Psoas muscle (tissue), 8 donors: ENCODE measurements at places on chromosomes 6 and 20.

GRCh38 chr6:41654698-41655151 lies 16.5 kb downstream of the MDFI start:
- DNase-seq = no peak
- H3K36me3 ChIP-seq = no peaks in the 10 kb centered on the region
- no peak overlapping the region for H3K27ac ChIP-seq
- H3K27me3 ChIP-seq = peaks cover 5% of the 10 kb centered on the region
- no peaks in the 10 kb centered on the region for H3K4me1 ChIP-seq
- H3K4me3 ChIP-seq = no peak overlapping the region

GRCh38 chr6:84625506-84625905 lies 138.9 kb downstream of the TBX18 start:
- no peak overlapping the region for H3K4me3 ChIP-seq
- no peak overlapping the region for H3K27ac ChIP-seq
- H3K27me3 ChIP-seq = no peaks in the 10 kb centered on the region
- H3K4me1 ChIP-seq = no peaks in the 10 kb centered on the region
- H3K36me3 ChIP-seq = no peaks in the 10 kb centered on the region
- no peak for DNase-seq

DNA sequence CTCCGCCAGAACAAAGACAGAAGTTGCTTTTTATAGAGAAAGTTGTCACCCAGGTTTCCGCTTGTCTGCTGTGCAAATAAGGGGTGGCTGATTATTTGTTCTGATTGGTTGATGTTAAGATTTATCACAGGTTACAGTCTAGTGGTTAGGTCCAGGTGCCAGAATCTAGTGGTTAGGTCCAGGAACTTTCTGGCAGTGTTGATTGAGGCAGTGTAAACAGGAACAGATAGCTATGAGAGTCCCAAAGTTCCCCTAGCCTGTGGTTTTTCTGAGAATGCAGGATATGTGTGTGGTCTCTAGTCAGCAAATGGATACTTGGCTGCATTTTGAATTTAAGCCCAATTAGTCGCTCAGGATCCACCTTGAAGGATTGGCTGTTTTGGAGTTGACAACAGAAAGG lies 148.0 kb downstream of the TMEM200A start:
- H3K36me3 ChIP-seq = no peaks in the 10 kb centered on the region
- DNase-seq = no peak
- H3K27ac ChIP-seq = no peak overlapping the region
- no peak overlapping the region for H3K4me3 ChIP-seq

DNA sequence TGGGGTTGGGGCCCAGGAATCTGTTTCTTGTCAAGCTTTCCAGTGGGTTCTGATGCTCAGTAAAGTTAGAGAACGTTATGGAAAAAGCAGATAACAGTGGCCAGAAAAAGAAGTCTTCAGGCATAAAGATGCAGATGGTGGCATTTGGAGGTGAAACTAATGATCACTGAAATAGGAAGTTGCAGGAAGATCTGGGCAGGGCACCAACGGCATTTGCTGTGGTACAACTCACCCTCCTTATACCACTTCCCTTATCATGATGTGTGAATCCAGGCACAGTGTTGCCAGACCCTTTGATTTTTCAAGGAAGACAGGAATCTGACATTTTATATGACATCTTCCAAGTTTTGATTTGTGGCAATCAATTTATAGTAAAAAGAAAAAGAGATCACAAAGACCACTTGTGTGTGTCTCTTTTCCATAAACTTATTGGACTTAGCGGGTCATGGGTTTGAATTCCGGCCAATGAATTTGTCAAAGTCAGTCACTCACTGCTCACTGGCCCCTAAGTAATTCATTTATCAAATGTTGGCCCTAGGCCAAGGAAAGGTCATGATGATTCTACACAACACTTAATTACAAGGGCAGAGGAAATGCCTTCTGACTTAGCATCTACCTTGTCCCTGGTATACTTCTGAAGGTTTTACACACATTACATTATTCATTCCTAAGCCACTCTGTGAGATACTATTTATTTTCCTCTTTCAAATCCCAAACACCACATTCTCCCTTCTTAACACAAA lies 37.6 kb downstream of the LAMP5 start:
- DNase-seq = no peak
- H3K27me3 ChIP-seq = no peaks in the 10 kb centered on the region
- no peak overlapping the region for H3K27ac ChIP-seq

DNA sequence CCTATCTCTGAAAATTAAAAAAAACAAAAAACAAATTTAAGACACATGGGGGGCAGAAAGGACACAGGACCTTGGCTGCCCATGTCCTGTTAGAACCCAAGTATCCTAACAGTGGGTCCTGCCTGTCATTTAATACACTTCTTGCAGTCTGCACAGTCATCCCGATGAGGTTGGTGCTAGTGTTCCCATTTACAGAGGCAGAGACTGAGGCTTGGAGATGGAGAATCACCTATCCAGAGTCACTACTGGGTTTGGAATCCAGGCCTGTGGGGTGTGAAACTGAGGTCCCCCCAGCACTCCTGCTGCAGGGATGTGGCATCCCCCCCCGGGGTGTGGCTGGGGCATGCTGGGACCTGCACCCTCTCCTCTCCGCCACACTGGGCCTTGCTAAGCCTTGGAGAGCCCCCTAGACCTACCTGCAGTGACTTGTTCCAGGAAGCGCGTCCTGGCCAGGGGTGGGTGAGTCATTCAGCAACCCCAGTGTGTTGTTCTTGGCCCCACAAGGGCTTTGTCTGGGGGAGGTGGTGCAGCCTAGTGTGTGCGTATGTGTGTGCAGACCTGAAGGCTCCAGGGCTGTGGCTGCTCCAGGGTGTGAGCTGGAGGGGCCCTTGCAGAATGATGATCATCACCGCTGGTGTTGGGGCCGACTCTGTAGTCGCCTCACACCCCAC lies 49.7 kb downstream of the BCAS4 start:
- H3K4me3 ChIP-seq = no peak overlapping the region
- no peak for DNase-seq
- H3K27me3 ChIP-seq = no peaks in the 10 kb centered on the region
- H3K4me1 ChIP-seq = peaks cover 4% of the 10 kb centered on the region
- no peak overlapping the region for H3K27ac ChIP-seq
